Calu3 (cell line): ENCODE measurements at places on chromosomes 7 and 10.

DNA sequence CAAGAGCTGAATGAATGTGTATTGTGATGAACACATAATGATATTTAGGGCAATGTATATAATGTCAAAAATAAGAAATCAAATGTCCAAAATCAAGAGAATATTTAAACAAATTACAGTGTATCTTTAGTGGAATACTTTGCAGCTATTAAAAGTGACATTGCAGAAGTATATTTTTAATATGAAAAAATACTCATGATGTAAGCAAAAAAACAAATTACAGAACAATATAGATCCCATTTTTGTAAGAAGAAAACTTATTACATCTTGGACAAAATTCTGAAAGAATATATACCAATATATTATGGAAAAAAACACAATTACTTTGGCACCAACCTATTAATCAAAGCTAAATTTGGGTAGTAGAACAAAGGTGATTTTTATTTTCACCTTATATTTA, 308.2 kb upstream of the NEBL start:
- no peak for DNase-seq

GRCh38 chr10:95445837-95446486, 115.2 kb downstream of the SORBS1 start:
- DNase-seq = peak; percentile 49

DNA sequence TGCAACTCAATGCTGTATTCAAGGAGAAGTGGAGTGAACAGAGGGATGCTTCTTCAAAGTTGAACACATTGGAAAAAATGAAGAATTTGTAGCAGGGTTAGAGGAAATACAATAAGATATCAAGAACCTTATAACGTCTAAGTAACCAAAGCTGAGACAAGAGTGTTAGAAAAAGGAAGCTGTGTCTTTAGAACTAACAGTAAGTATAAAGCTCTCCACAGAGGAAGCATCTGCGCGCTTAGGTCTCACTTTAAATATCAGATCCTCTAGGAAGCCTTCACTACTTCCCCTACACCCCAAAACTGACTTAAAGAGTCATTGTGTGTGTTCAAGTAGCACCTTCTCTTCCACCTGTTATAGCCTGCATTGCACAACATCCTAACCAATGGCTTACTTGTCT, 43.0 kb downstream of the CH25H start:
- DNase-seq = no peak

- no peak for DNase-seq
These were observed 8.8 kb downstream of the STK17A start for GRCh38 chr7:43591558-43592180.

GRCh38 chr7:7779888-7780287, 61.5 kb upstream of the RPA3 start:
- no peak for DNase-seq

- no peak for DNase-seq
These were observed 190.4 kb downstream of the GPR37 start for GRCh38 chr7:124575176-124575575.

GRCh38 chr7:123242467-123243092, 42.8 kb upstream of the SLC13A1 start:
- DNase-seq = peak; percentile 27

GRCh38 chr7:79740076-79740475, 286.6 kb upstream of the MAGI2 start:
- no peak for DNase-seq

GRCh38 chr7:125644109-125644508, 714.5 kb upstream of the POT1 start:
- no peak for DNase-seq

GRCh38 chr10:28925121-28925663, 247.9 kb downstream of the BAMBI start:
- no peak for DNase-seq

DNA sequence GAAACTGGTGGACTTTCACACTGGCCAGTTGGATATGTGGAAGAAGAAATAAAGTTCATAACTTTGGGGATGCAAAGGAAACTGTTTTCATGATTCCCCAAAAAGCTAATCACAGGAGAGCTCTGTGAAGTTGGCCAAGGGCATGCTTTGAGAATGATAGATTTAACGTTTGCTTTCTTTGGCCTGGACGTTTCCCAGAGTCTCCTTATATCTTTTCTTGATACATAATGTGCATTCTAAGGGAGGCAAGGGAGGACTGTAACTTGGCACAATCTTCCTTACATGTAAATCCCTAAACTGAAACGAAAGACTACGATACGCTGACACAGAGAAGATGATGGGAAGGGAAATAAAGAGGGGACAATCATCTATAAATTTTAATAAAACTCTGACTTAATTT, 176.5 kb upstream of the INHBA start:
- no peak for DNase-seq

DNA sequence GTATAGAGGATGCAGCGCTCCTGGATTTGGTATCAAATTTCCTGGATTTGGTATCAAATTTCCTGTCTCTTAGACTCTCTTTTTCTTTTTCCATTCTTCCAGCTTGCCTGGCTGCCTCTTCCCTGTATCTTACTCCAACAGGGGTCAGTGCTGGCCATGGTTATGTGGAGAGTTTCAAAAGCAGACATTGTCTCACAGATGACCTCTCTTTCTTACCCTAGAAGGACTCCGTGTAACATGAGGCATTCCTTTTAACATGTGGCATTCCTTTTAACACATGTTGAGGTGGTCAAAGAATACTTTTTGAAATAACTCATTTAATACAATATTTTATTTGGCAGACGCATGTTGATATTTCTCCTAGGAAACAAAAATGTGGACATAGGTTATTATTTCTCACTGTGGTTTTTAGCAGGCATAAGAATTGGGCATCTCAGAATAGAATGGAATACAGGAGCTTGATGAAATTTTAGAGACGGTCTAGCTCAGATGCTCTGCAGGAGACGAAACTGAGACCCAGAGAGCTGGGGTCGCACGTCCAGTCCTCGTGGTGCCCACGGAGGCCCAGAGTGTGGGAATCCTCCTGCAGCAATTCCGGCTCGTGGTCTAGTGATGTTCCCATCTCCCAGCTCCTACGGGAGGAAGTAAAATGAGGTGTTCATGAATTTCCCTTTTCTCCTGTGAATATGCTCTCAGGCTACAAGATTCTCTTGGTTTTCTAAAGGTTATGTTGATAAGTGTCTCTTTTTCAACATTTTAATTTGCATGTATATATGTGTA, 59.6 kb upstream of the PITRM1 start:
- no peak for DNase-seq

DNA sequence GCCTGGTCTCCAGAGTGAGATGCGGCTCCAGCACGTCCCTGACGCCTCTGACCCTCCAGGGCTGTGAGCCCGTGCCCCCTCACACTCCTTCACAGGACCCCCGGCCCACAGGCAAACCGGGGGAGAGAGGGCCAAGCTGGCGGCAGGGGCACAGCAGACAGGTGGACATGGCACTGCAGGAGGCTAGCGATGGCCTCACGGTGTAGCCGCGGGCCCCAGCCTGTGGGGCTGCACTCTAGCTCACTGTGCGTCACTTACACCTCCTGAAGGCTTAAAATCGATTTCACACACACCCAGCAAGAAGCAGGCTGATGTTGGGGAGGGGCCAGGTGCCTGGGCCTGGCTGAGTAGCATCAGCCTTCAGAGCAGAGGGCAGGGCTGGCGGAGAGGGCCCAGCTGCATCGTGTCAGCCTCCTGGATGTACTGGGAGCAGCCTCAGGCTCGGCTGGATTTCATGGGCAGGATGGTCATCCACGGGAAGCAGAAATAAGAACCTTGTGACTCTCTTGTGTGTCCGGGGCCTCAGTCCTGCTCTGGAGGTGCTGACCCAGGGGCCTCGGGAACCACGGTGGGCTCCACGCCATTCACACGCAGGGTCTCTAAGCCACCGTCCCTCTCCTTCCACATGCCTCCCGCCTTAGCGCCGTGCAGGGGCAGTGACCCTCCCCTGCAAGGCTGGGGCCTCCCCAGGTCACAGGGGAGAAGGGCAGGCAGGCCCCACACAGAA, 19.4 kb upstream of the KNDC1 start:
- DNase-seq = no peak

GRCh38 chr10:49611166-49611815, 1.2 kb downstream of the SLC18A3 start:
- DNase-seq = no peak

GRCh38 chr10:89521368-89521767, 14.0 kb downstream of the SLC16A12 start:
- DNase-seq = no peak

DNA sequence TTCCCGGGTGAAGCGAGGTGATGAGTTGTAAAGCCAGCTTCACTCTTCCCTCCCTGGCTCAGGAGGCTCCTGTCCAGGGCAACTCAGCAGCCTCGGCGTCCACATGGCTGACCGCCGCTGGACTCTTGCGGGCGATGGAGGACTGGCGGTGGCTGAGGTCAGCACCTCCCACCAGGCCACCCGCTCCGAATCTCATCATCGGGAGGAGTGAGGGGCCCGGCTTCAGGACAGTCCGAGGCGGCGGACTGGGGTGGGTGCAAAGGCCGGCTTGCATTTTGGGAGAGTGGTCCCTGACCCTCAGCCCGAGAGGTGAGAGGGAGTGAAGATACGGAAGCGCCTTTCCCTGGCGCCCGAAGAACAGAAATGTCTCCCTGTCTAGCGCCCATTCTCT, 759 bp downstream of the DNAJB12 start:
- no peak for DNase-seq

GRCh38 chr10:116331815-116332214, 7.6 kb downstream of the CCDC172 start:
- no peak for DNase-seq

DNA sequence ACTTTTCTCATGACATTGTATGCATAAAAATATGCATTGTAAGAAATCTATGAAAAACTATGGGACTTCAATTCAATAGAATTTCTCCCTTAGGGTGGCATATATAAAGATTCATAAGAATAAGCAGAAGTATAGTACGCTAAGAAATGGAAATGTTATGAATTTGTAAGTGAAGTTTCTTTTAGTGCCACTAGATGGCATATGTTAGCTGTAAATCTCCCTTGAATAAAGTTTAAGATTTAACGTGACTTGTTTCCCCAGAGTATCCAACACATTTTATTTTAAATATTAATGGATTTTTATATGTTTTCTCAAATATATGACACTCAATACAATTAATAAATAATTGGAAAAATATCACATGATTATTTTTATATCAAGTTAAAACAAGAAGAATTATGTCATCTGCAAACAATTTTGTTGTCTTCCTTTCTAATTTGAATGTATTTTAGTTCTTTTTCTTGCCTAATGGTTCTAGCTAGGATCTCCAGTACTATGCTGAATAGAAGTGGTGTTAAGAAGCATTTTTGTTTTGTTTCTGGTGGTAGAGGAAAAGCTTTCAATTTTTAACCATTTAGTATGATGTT, 287.2 kb downstream of the HGF start:
- no peak for DNase-seq

DNA sequence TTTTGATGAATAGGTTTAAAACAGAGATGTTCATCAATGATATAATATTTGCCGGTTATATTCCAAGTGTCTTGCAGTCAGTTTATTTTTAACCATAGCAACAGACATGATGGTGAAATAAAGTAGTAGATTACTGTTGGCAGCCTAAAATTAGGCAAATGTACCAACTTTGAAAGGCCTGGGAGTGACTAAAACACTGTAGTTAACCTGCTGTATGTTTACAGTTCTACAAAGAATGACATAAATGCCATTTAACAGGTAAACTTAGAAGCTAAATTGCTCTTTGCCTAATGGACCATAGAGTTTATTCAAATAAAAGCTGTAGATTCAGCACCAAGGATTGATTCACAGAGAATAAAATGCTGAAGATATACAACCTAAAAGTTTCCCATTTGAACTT, 64.1 kb downstream of the PHTF2 start:
- DNase-seq = no peak

GRCh38 chr10:83678850-83679249, 460.5 kb upstream of the GHITM start:
- no peak for DNase-seq

GRCh38 chr7:129122751-129123509, 21.6 kb upstream of the TSPAN33 start:
- DNase-seq = no peak

DNA sequence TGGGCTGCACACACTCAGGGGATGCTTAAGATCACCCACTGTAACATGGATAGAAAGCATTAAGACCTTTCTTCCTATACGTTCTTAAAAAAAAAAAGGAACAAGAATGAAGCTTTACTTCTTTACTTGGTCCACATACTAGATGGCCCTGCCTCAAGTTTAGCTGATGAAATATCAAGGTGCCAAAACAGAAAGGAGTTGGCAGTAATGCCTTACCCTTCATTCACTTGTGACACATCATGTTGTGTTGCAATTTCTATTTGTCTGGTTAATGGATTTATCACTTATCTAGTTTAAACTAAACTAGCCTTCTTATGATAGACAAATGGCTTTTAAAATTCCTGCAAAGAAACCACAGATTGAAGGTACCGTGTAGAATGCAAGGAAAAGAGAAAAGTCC, 720.3 kb downstream of the CCSER2 start:
- DNase-seq = no peak

DNA sequence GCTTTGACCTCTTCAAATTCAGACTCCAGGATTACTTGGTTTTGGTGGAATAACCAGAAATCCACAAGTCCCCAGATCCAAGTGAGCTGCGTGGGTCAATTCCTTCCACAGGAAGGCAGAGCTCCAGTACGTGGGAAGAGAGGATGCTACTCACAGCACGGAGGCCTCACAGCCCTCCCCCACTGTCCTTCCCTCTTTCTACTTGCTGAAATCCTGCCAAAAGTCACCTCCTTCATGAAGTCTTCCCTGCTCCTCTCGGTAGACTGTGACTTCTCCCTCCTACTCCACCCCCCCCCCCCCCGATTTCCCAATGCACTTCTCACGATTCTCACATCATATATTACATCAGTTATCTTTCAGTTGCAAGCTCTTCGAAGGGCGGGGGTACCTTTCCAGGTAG, 12.3 kb downstream of the CAMK2G start:
- DNase-seq = no peak

DNA sequence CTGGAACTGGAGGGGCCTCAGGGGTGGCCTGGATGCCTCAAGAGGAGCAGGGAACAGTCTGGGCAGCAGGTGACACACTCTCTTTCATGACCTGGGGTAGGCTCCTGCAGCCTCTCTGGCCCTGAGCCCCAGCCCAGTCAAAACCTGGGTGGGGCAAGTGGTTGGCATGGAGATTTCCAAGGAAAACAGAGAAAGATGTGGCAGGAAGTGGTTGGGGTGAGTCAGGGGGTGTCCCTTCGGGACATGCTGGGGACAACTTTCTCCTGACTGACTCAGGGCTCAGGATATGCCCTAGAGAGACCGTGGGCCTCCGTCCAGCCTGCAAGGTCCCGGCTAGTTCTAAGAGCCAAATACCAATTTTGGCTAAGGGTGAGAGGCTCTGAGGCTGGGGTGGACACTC, 2.9 kb downstream of the AQP1 start:
- DNase-seq = peak; percentile 88

- no peak for DNase-seq
These were observed 77.2 kb upstream of the ARHGAP21 start for GRCh38 chr10:24800861-24801260.
